Psoas muscle (tissue), 8 donors: ENCODE measurements at places on chromosomes 6 and 20. TPM values are rescaled to one million over a fixed set of nuclear protein-coding genes. Genes with fewer than 3 reads are reported as not detected.

Gene HLA-DMB
- 2.8 TPM for total RNA-seq

Gene ZNF165
- total RNA-seq: not detected

Gene CEP85L
- total RNA-seq: 21.9 TPM

Gene AKIRIN2
- total RNA-seq: 142 TPM

Gene MLN
- not detected for total RNA-seq

Gene LY6G6F
- total RNA-seq: not detected

Gene CST7
- 0.50 TPM for total RNA-seq
